IPS DF 6.9 (cell line): ENCODE measurements at places on chromosomes 2 and 18.

- DNase-seq: no peak
Measured at GRCh38 chr2:25453199-25453905, 111.6 kb upstream of the DNMT3A start.

- no peak for DNase-seq
Measured at GRCh38 chr2:216339456-216340279, 32.6 kb downstream of the MARCHF4 start.

- DNase-seq: no peak
Measured at GRCh38 chr2:112629224-112629623, 16.5 kb upstream of the SLC20A1 start.

DNA sequence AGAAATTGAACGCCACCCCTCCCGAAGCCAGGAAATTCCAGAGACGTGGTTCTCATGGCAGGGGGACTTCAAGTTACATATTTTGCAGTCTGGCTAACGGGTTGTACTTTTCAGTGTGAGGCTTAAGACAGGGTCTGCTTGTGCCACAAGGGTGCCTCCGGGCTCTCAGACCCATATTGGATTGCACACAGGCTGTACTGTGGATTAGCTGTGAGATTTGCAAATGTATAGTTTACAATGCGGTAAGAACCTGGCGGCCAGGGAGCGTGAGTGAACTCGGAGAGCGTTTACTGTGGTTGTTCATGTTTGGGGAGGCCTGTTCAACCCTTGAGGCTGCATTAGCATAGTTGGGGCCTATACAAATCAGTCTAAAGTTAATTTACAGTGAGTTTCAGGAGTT lies 143.9 kb upstream of the SIX2 start:
- no peak for DNase-seq

- DNase-seq: no peak
Measured at GRCh38 chr2:109607766-109608165, 6.0 kb downstream of the SEPTIN10 start.

GRCh38 chr2:224956706-224957105 lies 85.6 kb downstream of the DOCK10 start:
- no peak for DNase-seq

- DNase-seq: no peak
Measured at GRCh38 chr2:26458365-26459042, 19.4 kb downstream of the OTOF start.

DNA sequence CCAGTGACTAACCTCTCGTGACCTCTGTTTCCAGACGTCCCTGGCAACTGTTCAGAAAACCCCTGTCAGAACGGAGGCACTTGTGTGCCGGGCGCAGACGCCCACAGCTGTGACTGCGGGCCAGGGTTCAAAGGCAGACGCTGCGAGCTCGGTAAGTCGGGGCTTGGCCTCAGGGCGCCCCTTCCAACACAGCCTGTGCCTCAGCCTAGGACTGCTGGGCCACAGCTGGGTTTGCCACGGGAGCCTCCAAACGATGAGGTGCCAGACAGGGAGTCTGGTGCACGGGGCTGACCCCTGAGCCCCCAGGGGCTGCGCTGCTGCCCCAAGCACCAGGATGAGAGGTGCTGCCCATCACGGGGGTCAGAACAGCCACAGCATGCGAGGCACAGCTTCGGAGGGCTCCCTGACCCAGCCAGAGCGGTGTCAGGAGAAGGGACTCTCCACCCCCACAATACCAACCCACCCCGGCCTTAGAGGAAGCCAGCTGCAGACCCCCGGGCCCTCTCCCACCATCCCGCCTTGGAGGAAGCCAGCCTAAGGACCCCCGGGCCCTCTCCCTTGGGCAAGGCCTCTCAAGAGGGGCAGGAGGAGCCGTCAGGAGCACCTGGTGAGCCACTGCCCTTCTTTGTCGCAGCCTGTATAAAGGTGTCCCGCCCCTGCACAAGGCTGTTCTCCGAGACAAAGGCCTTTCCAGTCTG lies 20.3 kb downstream of the MTERF4 start:
- no peak for DNase-seq

DNA sequence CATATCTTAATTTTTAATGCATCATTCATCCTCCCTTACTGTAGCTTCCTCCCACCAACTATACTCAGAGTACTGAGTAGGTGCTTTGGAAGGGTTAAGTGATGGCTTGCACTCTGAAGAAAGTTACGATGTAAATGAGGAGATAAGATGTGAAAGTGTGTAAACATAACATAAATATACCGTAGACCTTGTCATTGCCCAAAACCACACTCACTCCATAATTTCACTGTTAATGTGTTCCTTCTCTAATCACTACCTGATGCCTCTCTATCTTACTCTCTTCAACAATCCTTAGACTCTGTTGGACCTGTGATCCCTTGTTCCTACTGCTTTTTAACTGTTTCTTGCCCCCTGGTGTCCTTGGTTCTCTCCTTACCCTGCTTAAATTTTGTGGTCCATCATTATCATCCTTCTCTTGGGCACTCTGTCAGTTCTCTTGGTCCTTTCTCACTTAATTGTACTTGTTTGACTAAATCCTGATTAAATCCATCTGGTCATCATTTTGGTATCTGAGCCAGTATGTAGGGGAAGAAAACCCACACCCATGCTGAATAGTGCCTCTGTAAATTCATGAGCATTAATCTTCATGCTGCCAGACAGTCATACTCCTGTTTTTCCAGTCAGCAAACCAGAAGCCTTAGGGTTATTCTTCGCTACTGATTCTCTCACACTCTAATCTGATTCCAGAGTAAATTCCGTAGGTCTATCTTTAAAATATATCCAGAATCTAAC lies 45.0 kb downstream of the PMS1 start:
- DNase-seq: no peak
